Mesangial cell (primary cell): ENCODE measurements at places on chromosomes 12 and 14. TPM values are rescaled to one million over a fixed set of nuclear protein-coding genes. Genes with fewer than 3 reads are reported as not detected.

The PLEKHD1 gene
- total RNA-seq = under 0.01 TPM in 2 replicates

The LHX5 gene
- not detected in 2 replicates for total RNA-seq

The TEX22 gene
- 0.13 and 0.16 TPM in 2 replicates for total RNA-seq

The NRL gene
- 3.4 and 3.5 TPM in 2 replicates for total RNA-seq

The RAD9B gene
- total RNA-seq = 0.16 and 0.25 TPM in 2 replicates

The CLEC6A gene
- not detected in 2 replicates for total RNA-seq
